ENCODE measurements at places on chromosomes 12 and 14. TPM values are rescaled to one million over a fixed set of nuclear protein-coding genes. Genes with fewer than 3 reads are reported as not detected.

The GPRC5D gene
- total RNA-seq: not detected

The VTI1B gene
- 74.3 TPM for total RNA-seq

The LTB4R2 gene
- 12.8 TPM for total RNA-seq

The GARIN6 gene
- total RNA-seq: not detected

The FAIM2 gene
- not detected for total RNA-seq

The RAB15 gene
- 6.4 TPM for total RNA-seq

The DAO gene
- not detected for total RNA-seq

The ZNF705A gene
- not detected for total RNA-seq

The AMN gene
- total RNA-seq: 0.44 TPM

The CCDC175 gene
- not detected for total RNA-seq

DNA sequence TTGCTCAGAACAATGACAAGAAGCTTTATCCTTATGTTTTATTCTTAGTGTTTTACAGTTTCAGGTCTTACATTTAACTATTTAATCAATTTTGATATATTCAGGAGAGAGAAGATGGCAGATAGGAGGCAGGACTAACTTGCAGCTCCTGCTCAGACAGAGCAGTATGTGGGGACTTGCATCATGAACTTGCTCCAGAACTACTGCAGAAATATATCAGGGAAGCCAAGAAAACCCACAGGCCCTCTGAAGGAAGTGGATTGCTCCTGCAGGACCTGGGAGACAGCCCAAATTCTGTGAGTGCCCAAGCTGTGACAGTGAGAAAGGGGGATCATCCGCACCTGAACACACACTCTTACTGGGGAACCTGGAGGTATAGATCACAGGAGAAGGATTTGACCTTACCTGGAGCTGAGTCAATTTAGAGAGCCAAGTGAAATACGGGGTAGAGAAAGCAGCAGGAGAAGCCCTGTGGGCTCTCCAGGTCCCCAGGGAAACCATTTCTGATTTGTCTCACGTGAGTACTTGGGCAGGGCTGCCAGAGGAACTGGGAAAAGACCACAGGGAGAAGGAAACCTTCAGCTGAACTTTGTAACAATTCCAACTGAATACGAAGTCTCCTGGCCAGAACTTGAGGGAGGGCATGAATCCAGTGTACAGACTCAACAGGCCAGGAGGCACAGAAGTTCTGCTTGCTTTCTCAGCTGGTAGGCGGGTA, 28.9 kb upstream of the TSPAN8 start:
- no peak for DNase-seq

GRCh38 chr14:104781271-104782077, 14.1 kb downstream of the AKT1 start:
- DNase-seq: no peak

GRCh38 chr12:96698521-96698920, 208.5 kb upstream of the NEDD1 start:
- DNase-seq: no peak

DNA sequence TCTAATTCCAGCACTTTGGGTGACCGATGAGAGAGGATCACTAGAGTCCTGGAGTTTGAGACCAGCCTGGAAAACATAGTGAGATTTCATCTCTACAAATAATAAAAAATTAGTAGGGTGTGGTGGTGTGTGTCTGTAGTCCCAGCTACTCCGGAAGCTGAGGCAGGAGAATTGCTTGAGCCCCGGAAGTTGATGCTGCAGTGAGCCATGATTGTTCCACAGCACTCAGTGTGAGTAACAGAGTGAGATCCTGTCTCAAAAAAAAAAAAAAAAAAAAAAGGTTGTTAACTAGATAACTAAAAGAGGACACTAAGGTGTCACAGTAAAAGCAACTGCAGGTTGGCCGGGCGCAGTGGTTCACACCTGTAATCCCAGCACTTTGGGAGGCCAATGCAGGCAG, 121.3 kb upstream of the MAX start:
- DNase-seq: no peak

- DNase-seq: no peak
These were observed 41.5 kb upstream of the FBXO21 start for GRCh38 chr12:117231750-117232149.

- DNase-seq: no peak
These were observed 40.2 kb upstream of the CCT2 start for GRCh38 chr12:69545081-69545480.

- DNase-seq: peak; percentile 40
These were observed 6.1 kb upstream of the CNIH1 start for GRCh38 chr14:54447231-54447692.

- DNase-seq: peak; percentile 85
These were observed 981.4 kb downstream of the BCL11B start for GRCh38 chr14:98290596-98290995.

DNA sequence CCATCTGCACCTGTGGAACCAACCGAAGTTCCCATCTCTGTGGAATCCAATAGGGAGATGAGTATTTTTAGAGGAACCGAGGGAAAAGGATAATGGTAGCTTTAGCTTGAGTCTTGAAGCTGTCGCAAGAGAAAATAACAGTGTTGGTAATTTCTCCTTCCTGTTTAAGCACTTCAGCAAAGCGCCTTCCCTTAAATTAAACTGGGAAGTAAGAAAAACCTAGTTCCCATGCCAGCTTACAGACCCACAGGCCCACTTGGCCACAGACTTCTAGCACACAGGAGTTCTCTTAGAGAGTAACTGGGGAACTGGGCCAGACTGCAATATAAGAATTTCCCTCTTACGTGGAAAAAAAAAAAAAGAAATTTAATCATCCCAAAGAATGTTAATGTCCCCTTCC, 223.8 kb downstream of the EFCAB11 start:
- no peak for DNase-seq

- no peak for DNase-seq
These were observed 113.9 kb downstream of the PHLDA1 start for GRCh38 chr12:75917715-75918114.

GRCh38 chr14:37057776-37058175, 114.6 kb downstream of the SLC25A21 start:
- no peak for DNase-seq

GRCh38 chr12:24975425-24975824, 26.5 kb upstream of the BCAT1 start:
- DNase-seq: no peak

- no peak for DNase-seq
These were observed 717 bp downstream of the WNT10B start for GRCh38 chr12:48970702-48971334.

DNA sequence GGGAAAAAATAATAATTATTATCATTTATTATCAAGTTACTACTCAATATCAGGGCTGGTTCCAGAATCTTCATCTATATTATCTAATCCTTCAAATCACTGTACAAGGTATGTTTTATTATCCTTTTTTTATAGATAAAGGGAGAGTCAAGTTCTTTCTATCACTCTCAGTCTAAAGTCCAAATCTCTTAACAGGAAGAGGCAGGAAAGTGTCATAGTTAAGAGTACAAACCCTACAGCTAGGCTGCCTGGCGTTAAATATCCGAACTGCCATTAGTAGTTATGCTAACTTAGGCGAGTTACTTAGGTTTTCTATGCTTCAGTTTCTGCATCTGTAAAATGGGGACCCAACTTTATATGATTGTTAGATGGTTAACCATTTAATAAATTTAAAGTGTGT, 99.4 kb upstream of the CCDC91 start:
- no peak for DNase-seq

DNA sequence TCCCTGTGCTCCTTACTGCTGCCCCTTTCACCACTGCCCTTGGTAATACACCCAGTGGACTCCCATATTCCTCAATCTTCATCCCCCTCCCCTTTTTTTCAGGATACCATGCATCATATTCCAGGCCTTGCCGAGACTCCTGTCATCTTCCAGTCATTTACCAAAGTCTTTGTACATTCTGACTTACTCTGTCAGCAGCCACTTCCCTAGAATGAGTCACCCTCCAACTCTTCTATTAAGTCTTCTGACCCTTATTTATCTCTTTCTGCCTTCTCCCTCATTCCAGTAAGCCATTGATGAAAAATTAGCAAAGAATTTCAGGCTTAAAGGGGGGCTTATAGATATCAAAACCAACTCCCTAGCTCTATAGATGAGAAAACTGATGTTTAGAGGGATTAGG, 128.0 kb downstream of the STXBP6 start:
- no peak for DNase-seq

DNA sequence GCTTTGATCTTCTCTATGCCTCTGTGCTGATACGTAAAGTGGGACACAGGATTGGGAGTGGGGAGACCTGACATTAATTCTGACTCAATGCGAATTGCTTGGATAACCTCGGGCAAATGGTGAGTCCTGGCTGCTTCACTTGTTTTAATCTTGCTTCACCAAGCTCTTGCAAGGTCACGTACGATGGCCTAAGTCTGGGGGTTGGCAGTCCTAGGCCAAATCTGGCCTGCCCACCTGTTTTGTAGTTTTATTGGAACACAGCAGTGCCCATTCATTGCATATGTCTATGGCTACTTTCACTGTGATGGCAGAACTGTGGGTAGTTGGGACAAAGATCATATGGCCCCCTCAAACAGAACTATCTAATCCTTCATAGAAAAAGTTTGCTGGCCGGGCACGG, 13.4 kb downstream of the CLSTN3 start:
- no peak for DNase-seq

DNA sequence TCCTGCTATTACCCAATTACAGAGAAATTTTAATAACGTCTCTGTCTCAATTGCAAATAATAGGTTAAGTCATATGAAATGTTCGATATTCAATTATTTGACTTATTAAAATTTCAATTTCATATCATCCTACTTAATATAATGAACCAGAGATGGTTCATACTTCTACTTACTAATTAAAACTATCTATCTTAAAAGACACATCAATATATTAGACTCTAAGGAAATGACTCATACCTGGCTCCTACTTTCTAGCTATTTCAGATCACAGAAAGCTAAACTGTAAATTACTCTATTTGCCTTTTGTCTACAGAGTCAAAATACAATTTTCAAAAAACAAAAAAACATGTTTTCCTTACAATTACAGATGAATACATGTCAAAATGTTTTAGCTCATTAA, 99.6 kb downstream of the CAPZA3 start:
- DNase-seq: no peak

All from foreskin keratinocyte (primary cell).